Stimulated activated CD4-positive, alpha-beta T cell treated with anti-CD3 and anti-CD28 coated beads, Interleukin-12 subunit alpha, Interleukin-12 subunit beta, amount 100 ng/mL, for 4 hours (primary cell): ENCODE measurements at places on chromosomes 6 and 20.
A peak's percentile ranks its signal among the peaks of the same experiment; 100 is the strongest.

DNA sequence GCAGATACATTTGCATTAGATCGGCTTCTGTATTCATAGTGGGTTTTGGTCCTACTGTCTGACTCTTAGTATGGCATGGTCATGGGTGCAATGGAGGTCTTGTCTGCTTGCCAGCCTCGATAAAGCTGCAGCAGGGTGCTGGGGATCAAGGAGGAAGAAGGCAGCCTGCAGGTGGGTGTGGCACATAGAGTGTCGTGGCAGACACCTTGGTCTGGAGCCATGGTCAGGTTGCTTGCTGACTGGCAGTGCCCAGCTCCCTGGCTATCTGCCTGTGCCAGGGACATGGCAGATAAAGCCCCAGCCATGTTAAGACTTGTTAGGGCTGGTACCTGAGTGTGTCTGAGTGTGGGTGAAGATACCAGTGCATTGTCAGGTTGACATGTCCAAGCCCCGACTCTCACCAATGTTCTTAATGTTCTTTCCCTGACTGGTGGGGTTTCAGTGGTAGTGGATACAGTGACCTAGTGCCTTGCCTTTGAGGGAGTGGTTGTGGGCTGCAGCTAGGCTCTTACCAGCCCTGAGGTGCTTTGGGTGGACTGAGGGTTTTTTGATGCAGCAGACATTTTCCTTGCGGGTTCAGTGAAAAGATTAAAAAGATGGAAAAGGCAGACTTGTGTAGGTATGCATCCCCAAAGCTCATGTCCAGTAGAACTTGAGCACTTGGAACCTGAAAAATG is 1.8 kb downstream of the FAM83D start:
- DNase-seq: no peak

- DNase-seq: peak; percentile 58
Measured at GRCh38 chr6:167706313-167707109, 120.2 kb upstream of the AFDN start.

DNA sequence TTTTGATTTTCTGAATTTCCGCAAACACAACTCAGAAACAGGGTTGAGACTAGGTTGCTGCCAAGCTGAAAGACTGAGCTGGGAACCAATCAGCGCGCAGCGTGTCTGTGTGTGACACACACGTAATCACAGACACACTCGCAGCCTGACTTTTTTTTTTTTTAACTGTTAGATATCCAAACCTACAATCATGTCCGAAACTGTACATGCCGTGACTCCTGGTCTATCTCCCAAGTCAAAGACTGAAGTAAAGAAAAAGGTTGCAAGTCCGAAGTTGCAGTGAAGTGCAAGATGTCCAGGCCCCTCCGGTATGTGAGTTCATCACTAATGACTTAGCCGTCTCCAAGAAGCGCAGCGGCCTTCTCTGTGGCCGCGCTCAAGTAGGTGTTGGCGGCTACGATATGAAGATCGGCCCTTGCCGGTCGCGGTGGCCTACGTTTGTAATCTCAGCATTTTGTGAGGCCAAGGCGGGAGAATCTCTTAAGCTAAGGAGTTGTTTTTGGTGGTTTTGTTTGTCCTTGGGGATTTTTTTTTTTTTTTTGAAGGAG is 108.2 kb downstream of the HFE start:
- peak; percentile 71 for DNase-seq

DNA sequence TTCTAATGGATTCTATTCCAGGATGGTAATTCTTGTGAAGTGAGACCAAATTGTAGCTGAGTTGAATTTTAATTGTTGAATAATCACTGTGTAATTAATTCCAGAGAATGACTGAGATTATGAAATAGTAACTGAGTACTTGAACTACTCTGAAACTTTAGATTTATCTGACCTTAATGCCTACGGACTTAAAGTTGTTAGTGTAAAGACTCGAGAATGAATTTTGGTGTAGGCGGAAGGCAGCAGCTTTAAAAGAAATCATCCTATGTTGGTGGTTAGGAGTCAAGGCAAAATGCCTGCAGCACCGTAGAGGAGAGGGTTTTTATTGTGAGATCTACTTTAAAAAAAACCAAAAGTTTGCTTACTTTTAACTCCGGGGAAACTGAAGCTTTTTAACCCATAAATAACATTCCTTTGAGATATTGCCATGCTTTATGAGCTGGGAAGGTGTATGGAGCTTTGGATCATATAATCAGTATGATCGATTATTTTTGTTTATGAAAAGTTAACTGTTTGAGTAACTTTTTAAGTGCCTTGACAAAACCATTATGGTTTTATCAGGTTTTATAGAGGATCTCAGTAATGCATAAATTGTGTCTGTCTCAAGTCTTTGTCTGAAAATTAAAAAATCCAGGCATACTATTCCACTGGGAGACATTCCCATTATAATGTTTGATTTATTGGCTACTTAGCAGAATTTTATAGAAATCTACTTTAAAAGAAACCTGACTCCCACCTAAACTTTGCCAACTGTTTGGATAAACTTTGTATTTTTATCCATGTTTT is 46.1 kb downstream of the MYO6 start:
- DNase-seq: no peak

DNA sequence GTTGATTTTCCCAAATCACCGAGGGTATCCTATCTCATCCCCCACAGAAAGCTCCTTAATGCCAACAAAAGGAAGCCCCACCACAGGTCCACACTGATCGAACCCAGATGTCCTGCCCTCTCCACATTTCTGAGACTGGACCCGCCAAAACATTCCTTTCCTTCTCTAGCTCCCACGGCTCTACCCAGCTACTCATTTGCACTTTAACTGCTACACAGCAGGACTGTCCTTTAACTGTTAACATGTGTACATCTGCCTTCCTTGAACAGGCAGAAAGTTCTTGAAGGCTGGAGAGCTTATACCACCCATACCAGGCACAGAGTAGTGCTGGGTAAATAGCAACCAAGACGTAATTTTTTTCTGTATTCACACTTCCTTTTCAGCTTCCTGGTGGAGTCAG is 68.6 kb downstream of the TRMT6 start:
- DNase-seq: no peak
